ENCODE measurements at places on chromosomes 3 and 15. TPM values are rescaled to one million over a fixed set of nuclear protein-coding genes. Genes with fewer than 3 reads are reported as not detected.

The LSM3 gene
- 5.6 TPM for polyA plus RNA-seq

The MESP2 gene
- polyA plus RNA-seq = 0.04 TPM

The STX19 gene
- 0.09 TPM for polyA plus RNA-seq

DNA sequence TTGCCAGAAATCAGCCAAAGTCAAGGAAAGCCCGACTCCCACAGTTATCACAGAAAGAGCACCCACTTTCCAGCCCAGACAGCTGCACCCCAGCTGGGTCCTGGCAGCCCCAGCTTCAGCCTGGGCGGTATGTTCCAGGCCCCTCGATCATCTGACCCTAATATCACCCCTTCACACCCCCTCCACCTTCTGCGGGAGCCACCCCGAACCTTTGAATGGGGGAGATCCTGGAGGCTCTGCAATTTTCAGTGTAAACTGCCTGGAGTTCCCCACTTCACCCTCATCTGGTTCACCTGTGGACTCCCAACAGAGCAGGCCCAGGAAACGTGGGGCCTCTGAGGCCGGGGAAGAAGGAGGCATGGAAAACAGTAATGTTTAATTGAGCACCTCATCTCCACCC lies 5.9 kb downstream of the PRSS50 start:
- no peak for DNase-seq

- DNase-seq = no peak
These were observed 44.6 kb downstream of the ARHGAP31 start for GRCh38 chr3:119338754-119339153.

DNA sequence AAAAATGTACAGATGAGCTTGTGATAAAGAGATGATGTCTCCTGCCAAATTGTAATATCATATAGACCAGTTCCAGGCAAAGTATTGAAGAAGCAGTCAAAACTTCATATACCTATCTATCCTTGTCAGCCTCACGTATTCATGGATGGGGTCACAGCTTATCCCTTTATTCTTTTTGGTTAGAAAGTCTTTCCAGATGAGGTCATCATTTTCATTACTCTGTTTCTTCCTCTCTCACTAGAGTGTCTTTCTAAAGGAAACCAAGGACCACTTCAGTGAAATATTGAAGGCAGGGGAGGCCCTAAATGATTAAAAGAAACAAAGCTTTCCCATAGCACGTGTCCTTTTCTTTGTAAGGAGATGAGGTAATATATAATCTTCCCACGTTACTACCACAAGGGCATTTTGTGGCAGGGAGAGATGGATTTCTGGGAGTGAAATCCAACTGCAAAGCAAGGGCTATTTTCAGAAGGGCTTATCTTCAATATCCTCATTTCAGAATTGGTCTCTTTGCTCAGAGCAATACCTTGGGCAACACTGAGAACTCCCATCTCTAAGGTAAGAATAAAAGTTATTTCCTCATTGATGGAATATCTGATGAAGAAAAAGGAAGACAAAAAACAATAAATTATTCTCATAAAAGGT lies 260.2 kb downstream of the TIGIT start:
- DNase-seq = no peak

Data from heart right ventricle (tissue), 16 donors.